ENCODE measurements at places on chromosomes 12 and 14.

- DNase-seq: no peak
These were observed 483.3 kb downstream of the ZFP36L1 start for GRCh38 chr14:68309616-68310015.

DNA sequence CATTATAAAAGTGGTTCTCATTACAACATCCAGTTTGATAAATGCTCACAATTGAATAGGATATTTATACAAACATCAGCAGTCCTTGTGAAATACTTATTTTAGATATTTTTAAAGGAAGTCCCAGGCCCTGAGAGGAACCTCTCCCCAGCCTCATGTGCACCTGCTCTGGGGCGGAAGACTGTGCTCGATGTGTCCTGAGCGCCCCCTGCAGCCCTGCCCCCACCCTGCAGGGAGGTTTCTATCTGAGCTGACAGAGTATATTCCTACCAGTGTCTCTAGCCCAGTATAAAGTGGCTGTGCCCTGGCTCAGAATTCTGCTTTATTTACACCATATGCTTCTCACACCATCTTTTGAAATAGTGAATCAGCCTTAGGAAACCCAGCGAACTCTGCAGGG is 1349.1 kb downstream of the TMEM121 start:
- DNase-seq: no peak

DNA sequence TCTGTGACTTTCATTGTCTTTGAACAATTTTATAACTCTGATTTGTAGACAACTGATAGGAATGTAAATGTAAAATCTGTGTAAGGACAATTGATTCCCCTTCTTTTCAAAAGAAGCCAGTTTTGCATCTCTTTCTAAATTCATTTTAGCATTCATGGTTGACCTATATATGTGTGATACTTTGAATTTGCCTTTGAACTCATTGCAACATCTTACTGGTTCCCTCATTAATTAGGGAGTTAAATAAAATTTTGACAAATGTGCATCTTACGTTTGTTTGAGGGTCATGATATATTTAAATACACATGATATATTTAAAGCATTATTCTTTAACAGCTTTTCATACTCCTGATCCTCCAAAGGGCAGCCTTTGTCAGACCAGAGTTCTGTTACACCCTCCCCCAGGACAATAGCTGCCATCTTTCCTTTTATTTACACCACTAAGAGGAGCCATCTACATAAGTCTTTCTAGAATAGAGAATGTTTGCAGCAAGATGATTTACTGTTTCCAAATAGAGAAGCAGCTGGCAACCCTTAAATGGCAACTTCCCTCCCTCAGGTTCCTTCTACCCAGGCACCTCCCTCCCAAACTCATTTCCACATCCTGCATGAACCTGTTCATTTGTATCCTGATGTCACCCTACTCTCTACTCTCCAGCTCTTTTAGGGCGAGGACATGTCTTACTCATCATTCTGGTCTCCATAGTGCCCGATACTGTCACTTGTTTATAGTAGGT is 40.2 kb upstream of the APPL2 start:
- no peak for DNase-seq

DNA sequence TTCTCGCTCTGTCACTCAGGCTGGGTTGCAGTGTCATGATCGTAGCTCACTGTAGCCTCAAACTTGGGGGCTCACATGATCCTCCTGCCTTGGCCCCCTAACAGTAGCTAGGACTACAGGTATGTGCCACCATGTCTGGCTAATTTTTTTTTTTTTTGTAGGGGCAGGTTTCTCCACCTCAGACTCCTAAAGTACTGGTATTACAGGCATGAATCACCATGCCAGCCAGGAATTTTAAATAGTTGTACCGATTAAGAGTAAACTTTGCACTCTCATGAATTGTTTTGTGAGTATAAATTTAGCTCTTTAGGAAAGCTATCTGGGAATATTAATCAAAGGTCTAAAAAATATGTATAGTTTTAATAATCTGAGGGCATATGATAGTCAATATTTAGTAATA is 25.5 kb downstream of the YEATS4 start:
- DNase-seq: no peak

DNA sequence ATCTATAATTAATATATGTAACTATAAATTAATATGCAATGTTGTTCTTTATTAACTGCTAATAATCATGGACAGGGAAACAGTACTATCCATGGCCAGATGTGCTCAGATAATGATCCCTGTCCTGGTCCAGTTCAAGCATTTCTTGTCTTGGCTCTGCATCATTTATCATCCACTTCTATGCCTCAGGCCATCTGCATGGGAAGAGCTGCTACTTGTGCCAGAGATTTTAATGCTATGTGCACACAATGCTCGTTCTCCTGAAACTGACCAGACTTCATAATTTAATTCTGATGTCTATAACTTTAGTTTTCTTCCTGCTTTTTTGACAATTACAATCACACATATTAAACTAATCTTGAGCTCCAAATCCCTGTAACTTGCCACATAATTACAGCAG is 11.2 kb upstream of the TMX1 start:
- no peak for DNase-seq

- no peak for DNase-seq
These were observed 35.6 kb upstream of the ITPR2 start for GRCh38 chr12:26868447-26869103.

- DNase-seq: no peak
These were observed 110.4 kb upstream of the RFLNA start for GRCh38 chr12:124184456-124184855.

DNA sequence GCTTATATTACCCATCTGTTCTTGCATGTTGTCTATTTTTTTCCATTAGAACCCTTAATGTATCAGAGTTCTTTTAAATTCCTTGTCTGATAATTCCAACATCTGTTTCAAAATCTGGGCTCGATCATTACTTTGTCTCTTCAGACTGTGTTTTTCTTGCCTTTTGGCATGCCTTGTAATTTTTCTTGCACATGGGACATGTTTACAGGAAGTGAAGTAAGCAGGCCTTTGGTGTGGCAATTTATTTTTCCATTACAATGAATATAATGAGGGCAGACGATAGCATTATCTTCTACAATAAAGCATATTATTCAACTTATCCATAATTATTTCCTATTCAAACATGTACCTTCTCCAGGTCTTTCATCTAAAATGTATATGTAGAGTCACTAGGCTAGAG is 48.3 kb downstream of the STXBP6 start:
- no peak for DNase-seq

GRCh38 chr12:65612440-65612839 is 211.8 kb upstream of the HMGA2 start:
- no peak for DNase-seq

DNA sequence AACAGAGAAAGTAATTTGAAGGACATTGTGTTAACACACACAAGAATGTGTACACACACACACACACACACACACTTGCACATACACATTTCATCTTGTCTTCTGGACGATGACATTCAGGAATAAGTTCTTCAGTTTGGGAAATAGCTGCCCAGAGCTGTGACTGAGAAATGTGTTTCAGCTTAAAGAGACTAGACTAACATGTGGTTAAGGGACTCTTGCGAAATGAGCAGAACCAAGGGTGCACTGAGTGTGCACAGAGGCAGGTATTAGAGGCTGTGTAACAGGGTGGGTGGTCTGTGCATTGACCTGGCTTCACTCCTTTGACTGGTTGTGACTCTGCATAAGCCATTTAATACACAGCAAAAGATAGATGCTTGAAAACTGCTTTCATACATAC is 29.4 kb upstream of the KCNA5 start:
- DNase-seq: no peak

DNA sequence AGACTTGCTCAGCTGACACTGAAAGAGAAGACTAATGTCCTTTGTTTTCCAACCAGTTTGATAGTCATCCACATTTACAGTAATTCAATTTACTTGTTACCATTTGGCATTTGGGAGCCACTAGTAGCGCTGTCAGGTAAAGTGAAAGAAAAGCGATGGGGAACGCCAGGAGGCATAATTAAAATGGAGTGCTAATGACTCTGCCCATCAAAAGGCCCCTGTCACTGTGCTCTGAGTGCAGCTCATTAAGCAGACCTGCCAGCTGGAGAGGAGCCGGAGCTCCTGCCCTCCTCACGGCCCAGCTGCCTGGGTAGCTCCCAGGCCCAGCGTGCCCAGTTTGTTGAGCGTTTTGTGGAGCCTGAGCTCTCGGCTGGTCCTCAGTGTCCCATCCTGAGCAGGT is 463.6 kb upstream of the CCDC196 start:
- no peak for DNase-seq

DNA sequence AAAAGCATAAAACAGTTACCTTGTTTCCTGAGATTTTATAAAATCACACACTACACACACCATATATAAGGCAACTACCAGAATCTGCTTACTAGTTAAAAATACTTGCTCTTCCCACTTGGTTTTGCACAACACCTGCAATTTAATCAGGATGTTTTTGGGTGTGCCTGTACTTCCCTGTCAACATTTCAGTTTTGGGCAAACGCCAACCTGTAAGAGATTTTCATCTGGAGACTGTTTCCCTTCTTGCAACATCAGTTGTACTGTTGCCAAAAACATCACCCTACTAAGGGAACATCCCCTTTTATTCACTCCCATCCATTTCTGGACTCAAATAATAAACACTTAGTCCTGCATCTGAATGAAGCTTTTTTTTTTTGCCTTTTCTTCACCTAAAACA is 172.3 kb downstream of the DUSP6 start:
- no peak for DNase-seq

DNA sequence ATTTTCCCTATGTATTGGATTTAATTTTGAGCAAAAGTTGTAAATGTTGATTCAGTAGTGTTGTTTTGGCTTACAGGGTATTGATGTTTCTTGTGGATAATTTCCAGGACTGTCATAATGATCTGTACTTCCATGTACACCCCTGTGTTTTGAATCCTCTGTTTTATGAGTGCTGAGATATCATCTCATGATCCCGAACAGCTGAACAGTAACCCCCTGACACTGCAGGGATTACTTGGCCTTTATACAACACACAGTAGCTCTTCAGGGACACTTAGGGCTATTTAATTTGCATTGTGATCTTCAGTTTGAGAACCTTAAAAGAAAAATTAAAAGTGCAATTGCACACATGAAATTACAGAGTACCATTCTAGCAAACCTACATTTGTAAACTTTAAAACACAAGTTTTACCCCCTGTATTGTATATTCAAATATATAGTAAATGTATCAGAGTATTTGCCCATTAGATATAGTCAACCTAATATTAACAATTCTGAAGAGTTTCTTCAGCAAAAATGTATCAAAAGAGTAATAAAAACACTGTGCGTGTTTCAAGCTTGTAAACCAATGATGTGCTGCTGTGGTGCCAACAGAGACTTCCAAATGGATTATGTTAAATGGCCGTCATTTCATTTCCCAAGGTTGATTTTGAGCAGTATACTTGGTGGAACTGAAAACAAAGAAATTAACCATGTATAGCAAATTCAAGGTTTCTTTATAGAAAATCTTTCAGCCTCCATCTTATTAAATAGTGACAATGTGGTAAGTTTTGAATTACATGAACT is 27.9 kb upstream of the MYF6 start:
- no peak for DNase-seq

GRCh38 chr14:22699801-22700564 is 55.8 kb upstream of the OR6J1 start:
- DNase-seq: no peak

DNA sequence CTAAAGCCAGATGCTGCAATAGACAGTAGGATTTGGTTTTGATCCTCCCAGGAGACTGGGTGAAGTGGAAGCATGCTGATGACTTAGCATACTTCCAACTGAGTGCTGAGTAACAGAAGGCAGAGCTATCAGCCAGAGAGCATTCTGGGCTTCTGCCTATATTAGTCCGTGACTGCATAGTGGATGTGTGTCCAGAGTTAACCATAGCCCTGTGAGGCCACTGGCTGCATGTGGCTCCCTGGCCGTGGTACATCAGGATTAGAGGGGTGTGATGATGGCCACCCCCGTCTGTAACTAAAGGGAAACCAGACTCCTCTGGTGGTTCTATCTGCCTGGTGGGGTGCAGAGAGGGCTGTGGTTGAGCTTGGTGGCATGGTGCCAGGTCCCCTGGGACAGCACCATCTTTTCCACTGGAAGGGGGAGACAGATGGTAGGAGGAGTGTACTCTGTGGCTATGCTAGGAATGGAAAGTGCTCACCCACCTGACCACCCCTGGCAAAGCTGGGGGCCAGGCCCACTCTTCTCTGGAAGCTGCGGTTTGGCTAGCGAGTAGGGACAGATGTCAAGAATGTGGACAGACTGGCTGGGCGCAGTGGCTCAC is 27.4 kb downstream of the ABCD4 start:
- DNase-seq: no peak

GRCh38 chr12:81176796-81177195 is 98.9 kb downstream of the ACSS3 start:
- DNase-seq: no peak

DNA sequence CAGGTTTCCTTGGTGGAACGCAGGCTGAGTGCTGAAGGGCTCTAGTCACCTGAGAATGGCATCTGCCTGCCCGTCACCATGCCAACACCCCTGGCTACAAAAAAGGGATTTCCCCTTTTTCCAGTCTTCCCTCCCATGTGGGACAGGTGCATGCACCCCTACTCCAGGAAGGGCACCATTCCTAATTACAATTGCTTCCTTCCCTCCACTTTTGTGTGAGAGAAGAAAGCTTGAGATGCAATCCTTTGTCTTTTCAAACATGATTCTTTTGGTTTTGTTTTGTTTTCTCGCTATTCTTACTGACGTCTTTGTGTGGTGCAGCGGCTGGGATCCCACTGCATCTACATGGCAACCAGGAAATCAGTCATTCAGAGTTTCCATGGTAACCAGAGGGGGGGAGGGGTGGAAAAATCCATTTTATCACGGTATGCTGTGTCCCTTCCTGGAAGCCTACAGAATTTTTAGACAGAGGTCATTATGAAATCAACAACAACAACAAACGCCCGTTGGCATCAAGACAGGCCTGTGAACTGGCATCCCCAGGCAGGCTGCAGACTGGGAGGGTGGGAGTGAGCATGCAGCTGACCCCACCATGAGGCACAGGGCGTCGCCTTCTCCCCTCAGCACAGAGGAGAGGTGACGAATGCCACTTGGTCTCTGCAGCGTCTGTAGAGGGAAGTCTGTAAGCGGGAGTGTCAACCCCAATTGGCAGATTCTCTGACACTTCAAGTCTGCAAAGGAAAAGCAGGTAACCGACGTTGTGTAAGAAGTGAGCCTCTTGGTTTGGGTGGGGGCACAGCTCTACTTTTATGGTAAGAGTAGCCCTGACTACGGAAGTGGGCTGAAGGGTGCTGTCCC is 13.6 kb upstream of the GNG2 start:
- DNase-seq: no peak

GRCh38 chr12:121522971-121523370 is 57.9 kb downstream of the KDM2B start:
- DNase-seq: no peak

DNA sequence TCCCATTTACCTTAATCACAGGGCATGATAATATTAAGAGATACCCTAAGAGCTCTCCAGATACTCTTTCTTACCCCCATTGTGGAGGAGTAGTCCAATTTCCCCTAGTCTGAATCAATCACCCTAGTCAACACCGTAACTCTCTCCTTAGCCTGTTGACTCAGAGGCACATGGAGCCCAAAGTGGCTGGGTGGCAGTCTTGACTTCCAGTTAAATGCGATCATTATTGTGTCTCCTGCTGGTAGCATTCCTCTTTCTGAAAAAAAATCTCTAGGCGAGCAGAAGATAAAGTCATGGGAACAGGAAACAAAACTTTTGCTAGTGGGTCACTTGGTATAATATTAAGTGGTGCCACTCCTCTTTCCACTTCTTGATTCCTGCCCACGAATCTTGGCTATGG is 46.4 kb downstream of the EMP1 start:
- no peak for DNase-seq

Data from GM12891 (cell line).